ENCODE measurements at places on chromosomes 5 and 9.

DNA sequence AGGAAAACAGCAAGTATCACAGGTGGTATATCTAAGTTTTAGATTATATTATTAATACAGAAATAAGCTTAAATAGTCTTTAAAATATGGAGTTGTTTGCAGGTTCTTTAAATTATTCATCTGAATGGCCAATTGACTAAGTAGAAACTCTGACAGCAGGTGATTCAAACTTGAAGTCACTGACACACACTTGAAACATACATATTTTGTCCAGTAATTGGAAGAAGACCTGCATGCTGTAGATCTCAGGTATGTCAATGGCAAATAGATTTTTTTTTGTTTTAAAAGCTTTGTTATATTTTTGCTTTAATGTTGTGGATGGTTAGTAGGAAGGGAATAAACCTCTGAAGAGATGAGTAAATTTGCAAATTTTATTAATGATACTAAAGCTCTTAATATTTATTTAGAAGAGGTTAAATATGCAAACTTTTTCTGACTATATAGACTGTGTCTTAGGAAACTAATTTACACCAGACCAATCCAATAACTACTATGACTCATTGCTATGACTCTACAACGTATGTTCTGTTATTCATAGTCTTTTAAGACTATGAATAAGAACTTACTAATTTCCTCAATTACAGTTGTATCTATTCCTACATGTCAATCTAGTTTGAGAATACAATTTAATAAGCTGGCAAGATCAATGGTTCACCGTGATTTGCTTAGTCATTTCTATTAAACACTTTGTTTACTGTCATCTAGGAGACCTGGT is 53.9 kb upstream of the RORB start:
- no peak for DNase-seq

DNA sequence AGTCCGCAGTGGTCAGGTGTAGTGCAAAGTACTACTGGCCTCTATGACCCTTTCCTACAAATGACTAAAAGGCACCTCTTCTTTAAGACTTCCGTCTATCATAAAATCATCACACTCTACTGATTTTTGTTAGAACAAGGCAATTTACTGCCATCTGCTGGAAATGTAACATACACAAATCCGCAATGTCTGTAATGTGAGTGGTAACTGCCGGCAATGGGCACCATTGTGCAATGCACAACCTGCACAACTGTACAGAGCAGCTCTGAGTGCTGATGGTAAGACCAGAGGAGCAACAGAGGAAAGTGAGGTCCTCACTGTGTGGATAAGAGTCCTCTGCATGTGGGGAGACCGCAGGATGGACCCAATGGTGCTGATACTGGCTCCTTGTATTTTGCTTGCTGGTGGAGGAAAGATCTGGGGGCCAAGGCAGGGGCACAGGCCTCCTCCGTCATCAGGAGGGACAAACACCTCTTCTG is 103.7 kb downstream of the ATPSCKMT start:
- peak; percentile 67 for DNase-seq

- DNase-seq, result peak; percentile 84
Observed at GRCh38 chr5:43037636-43038495, 2.3 kb downstream of the ANXA2R start.

GRCh38 chr5:33892620-33893137 is 889 bp upstream of the ADAMTS12 start:
- peak; percentile 99 for DNase-seq

- DNase-seq, result no peak
Observed at GRCh38 chr5:170534941-170535340, 31.1 kb downstream of the KCNIP1 start.

DNA sequence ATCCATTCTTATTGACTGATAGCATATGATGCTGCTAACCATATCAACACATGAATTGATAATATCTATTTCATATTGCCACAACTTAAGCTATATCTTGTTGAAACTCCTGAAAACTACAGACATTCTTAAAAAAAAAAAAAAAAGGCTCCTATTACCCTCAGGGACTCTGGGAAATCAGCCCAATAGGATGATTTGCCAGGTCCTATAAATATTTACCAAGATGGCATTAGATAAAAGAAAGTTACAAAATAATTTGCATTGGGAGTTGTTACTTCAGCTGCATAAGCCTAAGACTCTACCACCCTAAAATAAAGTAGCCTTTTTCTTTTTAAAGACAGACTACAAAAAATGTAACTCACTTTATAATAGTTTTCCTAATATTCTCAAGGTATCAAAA is 84.4 kb downstream of the CDO1 start:
- no peak for DNase-seq

Measured in fibroblast of the aortic adventitia (primary cell).